ENCODE measurements at places on chromosomes 2 and 18. TPM values are rescaled to one million over a fixed set of nuclear protein-coding genes. Genes with fewer than 3 reads are reported as not detected.

FBXO11 gene
- 38.1 TPM for polyA plus RNA-seq

ADRA2B gene
- 1.2 TPM for polyA plus RNA-seq

TMEM163 gene
- polyA plus RNA-seq = 21.6 TPM

MC2R gene
- polyA plus RNA-seq = 48.4 TPM

RAB31 gene
- 46.6 TPM for polyA plus RNA-seq

DPY30 gene
- polyA plus RNA-seq = 84.5 TPM

TFCP2L1 gene
- 0.18 TPM for polyA plus RNA-seq

EHBP1 gene
- polyA plus RNA-seq = 61.2 TPM

C2orf81 gene
- 4.5 TPM for polyA plus RNA-seq

MAP4K4 gene
- polyA plus RNA-seq = 8.7 TPM

ZBTB14 gene
- polyA plus RNA-seq = 6.0 TPM

ADAM17 gene
- polyA plus RNA-seq = 12.3 TPM

NXPH2 gene
- polyA plus RNA-seq = not detected

GPR39 gene
- polyA plus RNA-seq = 0.10 TPM

NTSR2 gene
- polyA plus RNA-seq = 3.0 TPM

ADD2 gene
- polyA plus RNA-seq = 0.72 TPM

Measured in adrenal gland (tissue), 19 donors.